ENCODE measurements at places on chromosomes 4 and X.

DNA sequence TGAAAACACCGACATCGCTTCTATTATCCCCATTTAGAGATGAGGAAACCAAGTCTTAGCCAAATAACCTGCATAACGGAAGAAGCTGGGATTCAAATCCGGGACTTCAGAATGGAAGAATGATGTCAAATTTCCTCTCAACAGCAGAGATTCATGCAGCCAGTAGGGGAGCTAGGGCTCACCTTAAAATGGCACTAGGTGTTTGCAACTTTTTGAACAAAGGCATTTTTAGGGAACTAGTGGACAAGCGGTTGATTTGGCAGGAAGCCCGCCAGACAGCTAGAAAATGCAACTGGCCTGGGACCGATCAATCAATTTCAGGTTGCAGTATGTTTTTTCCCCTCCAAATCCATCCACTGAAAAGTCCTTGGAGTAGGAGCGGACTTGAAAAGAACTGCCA lies 224.2 kb downstream of the PTTG2 start:
- no peak for DNase-seq

- DNase-seq, result peak; percentile 71
These were observed 15.9 kb downstream of the SH3TC1 start for GRCh38 chr4:8215001-8215427.

- no peak for DNase-seq
These were observed 8.5 kb downstream of the FGFRL1 start for GRCh38 chr4:1019729-1020470.

DNA sequence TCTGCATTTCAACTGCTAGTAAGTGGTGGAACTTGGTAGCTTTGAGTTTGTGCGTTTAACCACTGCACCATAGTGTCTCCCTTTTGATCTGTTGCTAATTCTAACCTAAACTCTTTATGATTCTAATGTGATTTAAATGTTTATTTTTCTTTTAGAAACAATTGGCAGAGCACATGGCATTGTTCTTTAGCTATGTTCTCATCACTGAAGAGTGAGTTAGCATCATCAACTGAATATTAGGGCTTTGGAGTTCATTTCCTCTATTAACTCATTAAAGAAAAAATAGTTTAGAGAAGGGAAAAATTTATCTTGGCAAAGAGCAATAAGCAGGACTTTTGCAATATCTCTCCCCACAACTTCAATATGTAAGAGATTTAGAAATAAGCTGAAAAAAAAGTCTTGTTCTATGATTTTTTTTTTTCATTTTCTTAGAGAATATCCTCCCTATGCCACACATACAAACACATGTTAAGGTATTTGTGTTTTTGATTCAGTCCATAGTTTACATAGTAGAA lies 25.7 kb downstream of the CPEB2 start:
- peak; percentile 40 for DNase-seq

DNA sequence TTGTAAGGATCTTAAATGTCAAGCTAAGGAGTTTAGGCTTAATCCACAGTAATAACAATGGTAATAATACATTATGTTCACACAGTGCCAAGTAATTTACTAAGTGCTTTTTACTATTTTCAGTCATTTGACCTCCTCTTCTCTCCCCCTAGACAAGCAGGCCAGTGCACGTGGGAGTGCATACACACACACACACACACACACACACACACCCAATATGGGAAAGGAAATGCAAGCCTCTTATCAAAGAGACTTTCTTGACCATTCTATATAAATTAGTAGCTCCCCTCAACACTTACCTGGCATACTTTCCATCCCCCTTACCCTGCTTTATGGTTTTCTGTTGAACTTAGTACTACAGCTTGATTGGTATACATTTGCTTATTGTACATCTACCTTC lies 3.8 kb upstream of the GPRIN3 start:
- no peak for DNase-seq

DNA sequence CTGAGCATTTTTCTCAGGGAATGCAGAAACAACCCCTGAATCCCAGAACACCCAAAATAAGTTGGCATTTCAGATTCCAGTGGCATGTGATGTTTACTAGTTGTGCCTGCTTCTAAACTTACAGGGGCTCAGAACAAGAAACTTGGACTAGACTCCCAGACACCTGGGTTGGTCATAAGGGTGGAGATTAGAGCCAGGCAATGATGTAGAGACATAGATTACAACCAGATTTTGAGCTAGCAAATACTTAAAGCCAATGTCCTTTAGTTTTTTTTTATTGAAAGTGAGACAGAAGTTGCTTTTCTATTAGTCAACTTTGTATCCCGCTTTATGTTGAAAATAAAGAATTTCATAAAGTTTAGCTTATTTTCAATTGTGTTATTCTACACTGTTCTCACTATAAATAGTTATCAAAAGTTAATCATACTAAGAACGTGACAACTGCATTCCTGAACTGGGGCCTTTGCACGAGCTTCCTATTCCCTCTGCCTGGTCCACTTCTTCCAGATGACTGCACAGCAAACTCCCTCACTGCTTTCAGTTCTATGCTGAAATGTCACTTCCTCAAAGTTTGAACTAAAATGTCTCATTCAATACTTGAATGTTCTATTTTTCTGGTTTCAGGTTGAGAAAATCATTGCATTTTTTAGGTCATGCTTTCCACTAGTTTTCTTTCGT lies 224.7 kb upstream of the PPP1R2C start:
- DNase-seq, result no peak

- DNase-seq, result no peak
These were observed 100.4 kb downstream of the WFS1 start for GRCh38 chr4:6369924-6370645.

GRCh38 chr4:148452970-148453369 lies 10.8 kb upstream of the NR3C2 start:
- DNase-seq, result no peak

Data from iris pigment epithelial cell (primary cell).